Activated CD4-positive, alpha-beta T cell treated with anti-CD3 and anti-CD28 coated beads for 36 hours (primary cell): ENCODE measurements at places on chromosomes 4 and X. TPM values are rescaled to one million over a fixed set of nuclear protein-coding genes. Genes with fewer than 3 reads are reported as not detected.

DNA sequence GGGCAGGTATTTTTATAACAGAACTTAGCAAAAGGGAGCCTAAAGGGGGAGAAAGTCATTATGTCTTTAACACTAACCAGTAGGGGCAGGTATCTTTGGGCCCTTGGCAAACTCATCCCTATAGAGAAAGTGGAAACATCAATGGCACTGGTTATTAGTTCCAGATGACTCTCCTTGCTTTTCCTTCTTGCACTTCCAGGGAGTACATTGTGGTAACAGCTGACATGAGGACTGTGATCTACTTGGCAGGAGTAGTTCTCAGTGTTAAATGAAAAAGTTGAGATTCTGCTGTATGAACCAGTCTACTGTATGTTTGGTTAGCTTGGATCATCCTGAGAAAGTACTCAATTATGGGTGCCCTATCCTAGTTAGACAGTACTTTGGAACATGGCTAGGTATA, 93.6 kb downstream of the ATXN3L start:
- peaks cover 2% of the 10 kb centered on the region for H3K4me1 ChIP-seq
- no peak overlapping the region for H3K27ac ChIP-seq

GRCh38 chr4:53013873-53014775, 152.0 kb downstream of the RASL11B start:
- H3K4me3 ChIP-seq, result no peak overlapping the region
- peaks cover 4% of the 10 kb centered on the region for H3K36me3 ChIP-seq
- H3K27me3 ChIP-seq, result no peaks in the 10 kb centered on the region
- H3K4me1 ChIP-seq, result peaks cover 46% of the 10 kb centered on the region
- no peak overlapping the region for H3K27ac ChIP-seq
- no peak for DNase-seq

DNA sequence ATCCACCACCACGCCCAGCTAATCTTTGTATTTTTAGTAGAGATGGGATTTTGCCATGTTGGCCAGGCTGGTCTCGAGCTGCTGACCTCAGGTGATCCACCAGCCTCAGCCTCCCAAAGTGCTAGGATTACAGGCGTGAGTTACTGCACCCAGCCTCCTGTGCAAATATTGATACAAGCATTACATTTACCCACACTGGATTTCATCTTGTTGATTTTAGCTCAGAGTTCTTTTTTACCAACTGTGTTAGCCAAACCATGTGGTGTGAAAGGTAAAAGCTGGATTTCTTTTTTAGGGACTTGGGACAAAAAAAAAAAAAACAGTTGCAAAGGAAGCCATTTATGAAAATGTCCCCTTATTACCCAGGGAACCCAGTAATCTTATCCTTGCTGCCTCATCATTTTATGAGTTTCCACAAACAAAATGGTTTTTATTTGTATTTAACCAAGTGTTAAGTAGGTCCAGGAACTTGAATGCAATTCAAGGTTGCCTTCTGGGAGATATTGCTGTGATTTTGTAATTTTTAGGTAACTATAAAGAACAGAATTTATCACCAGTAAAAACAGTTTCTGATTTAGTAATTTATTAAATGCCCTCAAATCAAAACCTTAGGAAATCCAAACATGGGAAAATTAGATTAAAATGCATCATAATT, 202.5 kb downstream of the PALLD start:
- no peaks in the 10 kb centered on the region for H3K4me1 ChIP-seq
- no peaks in the 10 kb centered on the region for H3K27me3 ChIP-seq

TRPC3 gene
- total RNA-seq, result 1.1 TPM

TMEM47 gene
- not detected for total RNA-seq
